ENCODE measurements at places on chromosomes 16 and 17.

DNA sequence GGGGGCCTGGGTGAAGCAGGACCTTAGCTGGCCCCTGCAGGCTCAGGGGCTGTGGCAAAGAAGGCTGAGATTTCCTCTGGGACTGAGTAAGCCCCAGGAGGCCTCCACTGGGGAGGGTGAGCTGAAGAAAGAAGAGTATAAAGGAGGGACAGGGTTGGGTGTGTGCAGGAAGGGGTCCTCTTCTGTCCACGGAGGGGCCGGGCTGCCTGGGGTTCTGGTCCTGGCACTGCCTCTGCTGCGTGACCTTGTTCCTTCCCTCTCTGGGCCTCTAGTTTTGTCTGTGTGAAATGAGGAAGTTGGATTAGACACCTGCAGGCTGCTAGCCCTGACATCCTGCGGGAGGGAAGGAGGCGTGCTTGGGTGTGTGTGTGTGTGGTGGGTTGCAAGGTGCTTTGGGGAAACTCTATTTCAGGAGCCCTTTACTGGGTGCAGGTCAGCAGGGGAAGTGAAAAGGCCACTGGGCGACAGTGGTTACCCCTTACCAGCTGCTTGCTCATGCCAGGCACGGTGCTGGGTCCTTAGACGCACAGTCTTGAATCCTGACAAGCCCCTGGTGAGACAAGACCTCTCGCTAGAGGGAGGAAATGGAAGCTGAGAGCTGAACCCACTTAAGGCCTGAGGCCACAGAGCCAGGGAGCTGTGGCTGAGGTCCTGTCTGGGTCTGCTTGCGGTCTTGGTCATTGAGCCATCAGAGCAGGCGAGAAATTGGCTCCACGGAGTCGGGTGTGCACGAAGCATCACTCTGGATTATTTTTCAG lies 60.7 kb downstream of the OR1D5 start:
- no peak overlapping the region for H3K4me3 ChIP-seq
- H3K27ac ChIP-seq, result peak overlapping the region; percentile 75
- no peaks in the 10 kb centered on the region for H3K27me3 ChIP-seq

DNA sequence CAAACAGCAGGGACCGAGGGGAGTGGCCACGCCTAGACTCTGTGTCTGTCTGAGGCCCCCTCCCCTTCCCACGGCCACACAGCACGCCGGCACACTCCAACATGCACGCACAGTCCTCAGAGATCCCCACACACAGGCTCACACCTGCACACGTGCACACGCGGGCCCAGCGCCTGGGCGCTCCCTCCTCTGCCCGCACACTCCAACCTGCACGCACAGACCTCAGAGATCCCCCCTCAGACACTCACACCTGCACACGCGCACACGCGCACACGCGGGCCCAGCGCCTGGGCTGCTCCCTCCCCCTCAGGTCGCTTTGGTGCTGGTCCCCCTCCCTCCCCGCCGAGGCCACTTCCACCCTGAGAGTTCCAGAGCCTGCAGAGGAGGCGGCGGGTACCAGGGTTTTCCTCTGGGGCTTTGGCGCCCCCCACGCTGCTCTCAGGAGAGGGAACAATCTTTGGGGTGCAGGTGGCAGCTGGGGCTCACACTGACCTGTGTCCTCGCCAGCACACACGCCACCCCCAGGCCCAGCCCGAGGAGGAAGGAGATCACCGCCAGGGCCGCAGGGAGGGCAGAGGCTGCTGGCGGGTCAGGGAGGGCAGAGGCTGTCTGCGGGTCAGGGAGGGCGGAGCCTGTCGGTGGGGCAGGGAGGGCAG lies 1.6 kb downstream of the CD7 start:
- peaks cover 12% of the 10 kb centered on the region for H3K4me1 ChIP-seq
- H3K36me3 ChIP-seq, result no peaks in the 10 kb centered on the region
- H3K27ac ChIP-seq, result no peak overlapping the region
- DNase-seq, result no peak
- no peaks in the 10 kb centered on the region for H3K27me3 ChIP-seq
- H3K4me3 ChIP-seq, result peak overlapping the region; percentile 9

GRCh38 chr16:79797486-79797885 lies 196.9 kb upstream of the MAF start:
- H3K27me3 ChIP-seq, result no peaks in the 10 kb centered on the region
- H3K4me1 ChIP-seq, result peaks cover 11% of the 10 kb centered on the region
- no peak overlapping the region for H3K27ac ChIP-seq
- DNase-seq, result no peak
- H3K36me3 ChIP-seq, result no peaks in the 10 kb centered on the region
- H3K4me3 ChIP-seq, result no peak overlapping the region

GRCh38 chr17:70006159-70006558 lies 68.9 kb upstream of the KCNJ16 start:
- H3K27ac ChIP-seq, result no peak overlapping the region
- H3K4me1 ChIP-seq, result no peaks in the 10 kb centered on the region
- DNase-seq, result no peak

GRCh38 chr16:12721841-12722421 lies 81.8 kb downstream of the CPPED1 start:
- no peaks in the 10 kb centered on the region for H3K4me1 ChIP-seq
- no peak overlapping the region for H3K4me3 ChIP-seq
- no peaks in the 10 kb centered on the region for H3K36me3 ChIP-seq
- H3K27ac ChIP-seq, result no peak overlapping the region
- no peak for DNase-seq

DNA sequence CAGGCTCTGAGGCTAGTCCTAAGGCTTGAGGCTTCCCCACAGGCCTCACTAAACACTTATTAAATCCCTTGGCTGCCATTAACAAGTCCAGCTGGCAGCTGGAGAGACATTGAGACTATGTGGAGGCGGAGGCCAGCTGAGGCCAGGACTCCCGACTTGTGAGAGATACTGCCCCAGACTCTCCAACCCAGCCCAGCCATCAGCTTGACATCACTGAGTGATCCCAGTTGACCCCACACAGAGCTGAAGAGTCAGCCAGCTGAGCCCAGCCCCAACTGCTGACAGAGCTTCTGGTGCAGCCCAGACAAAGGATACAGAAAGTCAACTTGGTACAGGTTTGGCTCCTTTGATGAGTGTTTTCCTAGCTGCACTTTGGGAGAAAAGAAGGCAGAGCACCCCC lies 343.1 kb downstream of the C16orf95 start:
- no peaks in the 10 kb centered on the region for H3K36me3 ChIP-seq
- no peak overlapping the region for H3K4me3 ChIP-seq
- no peak for DNase-seq
- no peaks in the 10 kb centered on the region for H3K4me1 ChIP-seq
- no peaks in the 10 kb centered on the region for H3K27me3 ChIP-seq
